ENCODE measurements at places on chromosomes 4 and X.
A peak's percentile ranks its signal among the peaks of the same experiment; 100 is the strongest.

GRCh38 chr4:84856468-84857049, 109.9 kb downstream of the WDFY3 start:
- DNase-seq = no peak

GRCh38 chr4:153651116-153651515, 33.0 kb upstream of the TLR2 start:
- DNase-seq = no peak

DNA sequence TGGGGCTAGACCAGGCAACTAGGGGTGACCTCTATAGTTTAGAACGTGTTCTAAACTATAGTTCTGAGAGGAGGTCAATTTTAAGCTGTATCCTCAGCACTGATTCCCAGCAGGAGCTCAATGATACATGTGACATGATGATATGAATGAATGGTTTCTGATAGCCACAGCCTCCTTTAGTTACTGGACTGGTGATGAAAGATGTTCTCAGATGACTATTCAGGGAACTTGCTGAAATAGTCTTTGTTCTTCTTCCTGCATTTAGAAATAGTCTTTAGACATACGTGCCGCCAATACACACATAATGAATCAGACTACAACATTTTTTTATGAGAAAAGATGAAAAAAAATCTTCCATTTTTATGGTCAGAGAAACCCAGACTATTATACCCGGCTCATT, 116.3 kb upstream of the TMEM150C start:
- DNase-seq = peak; percentile 36

DNA sequence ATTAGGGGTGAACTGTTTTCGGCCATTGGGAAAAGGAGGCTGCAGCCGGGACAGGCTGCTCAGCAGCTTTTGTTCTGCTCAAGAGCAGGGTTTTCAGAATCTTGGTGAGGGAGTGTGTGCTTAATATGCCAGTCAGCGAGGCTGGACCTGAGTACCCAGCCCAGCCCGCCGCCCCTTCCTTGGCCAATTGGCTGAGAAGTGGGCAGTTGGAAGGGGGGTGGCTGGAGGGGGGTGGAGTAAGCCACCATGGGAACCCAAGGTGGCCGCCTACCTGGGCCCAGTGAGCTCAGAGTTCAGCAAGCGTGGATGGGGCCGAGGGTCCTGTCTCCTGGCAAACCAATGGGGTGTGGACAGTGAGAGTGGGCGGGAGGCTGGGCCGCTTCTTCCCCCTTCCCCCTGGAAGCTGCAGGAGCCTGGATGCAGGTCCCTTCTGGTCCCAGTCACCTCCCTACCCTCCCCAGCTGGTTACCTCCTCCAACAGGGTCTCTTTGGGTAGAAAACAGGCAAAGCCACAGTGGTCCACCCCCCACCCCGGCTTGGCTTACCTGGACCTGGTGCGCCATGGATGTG, 52.5 kb downstream of the SORCS2 start:
- DNase-seq = no peak

DNA sequence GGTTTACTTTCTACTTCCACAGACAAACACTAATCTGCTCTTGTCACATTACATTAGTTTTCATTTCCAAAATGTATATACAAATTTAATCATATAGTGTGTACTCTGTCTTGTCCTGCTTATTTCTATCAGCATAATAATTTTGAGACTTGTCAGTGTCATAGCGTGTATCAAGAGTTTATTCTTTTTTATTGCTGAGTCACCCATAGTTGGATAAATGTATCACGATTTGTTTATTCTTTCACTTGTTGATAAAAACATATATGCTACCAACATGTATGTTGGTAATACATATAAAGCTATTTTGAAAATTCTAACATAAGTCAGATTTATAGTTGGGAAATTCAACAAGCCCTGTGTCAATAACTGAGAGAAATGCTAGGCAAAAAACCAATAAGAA, 261.2 kb downstream of the TRAM1L1 start:
- no peak for DNase-seq

DNA sequence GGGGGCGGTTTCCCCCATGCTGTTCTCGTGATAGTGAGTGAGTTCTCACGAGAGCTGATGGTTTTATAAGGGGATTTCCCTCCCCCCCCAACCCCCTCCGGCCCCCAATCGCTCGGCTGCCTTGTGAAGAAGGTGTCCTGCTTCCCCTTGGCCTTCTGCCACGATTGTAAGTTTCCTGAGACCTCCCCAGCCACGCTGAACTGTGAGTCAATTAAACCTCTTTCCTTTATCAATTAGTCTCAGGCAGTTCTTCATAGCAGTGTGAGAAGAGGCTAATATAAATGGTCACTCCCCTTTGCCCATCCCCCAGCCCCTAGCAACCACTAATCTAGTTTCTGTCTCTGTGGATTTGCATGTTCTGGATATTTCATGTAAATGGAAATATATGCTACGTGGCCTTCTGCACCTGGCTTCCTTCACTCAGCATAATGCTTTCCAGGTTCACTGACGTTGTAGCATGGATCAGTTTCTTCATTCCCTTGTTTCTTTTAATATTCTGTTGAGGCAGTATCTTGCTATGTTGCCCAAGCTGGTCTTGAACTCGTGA, 16.4 kb downstream of the GPR143 start:
- no peak for DNase-seq

GRCh38 chr4:170803492-170803891, 713.7 kb upstream of the AADAT start:
- DNase-seq = no peak

GRCh38 chr4:166088576-166088975, 215.5 kb downstream of the TLL1 start:
- DNase-seq = no peak

DNA sequence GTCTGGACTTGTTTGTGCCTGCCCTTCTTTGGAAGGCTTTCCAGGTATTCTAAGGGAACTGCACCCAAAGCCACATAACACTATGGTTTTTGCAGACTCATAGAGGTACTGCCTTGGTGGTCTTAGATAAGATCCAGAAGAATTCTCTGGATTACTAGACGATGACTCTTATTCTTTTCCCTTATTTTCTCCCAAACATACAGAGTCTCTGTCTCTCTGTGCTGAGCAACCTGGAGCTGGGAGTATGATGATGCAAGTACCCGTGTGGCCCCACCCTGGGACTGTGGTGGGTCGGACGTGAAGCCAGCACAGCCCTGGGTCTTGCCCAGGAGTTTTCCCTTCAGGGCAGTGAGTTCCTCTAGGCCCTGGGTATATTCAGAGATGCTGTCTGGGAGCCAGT, 1342.4 kb upstream of the TENM3 start:
- no peak for DNase-seq

DNA sequence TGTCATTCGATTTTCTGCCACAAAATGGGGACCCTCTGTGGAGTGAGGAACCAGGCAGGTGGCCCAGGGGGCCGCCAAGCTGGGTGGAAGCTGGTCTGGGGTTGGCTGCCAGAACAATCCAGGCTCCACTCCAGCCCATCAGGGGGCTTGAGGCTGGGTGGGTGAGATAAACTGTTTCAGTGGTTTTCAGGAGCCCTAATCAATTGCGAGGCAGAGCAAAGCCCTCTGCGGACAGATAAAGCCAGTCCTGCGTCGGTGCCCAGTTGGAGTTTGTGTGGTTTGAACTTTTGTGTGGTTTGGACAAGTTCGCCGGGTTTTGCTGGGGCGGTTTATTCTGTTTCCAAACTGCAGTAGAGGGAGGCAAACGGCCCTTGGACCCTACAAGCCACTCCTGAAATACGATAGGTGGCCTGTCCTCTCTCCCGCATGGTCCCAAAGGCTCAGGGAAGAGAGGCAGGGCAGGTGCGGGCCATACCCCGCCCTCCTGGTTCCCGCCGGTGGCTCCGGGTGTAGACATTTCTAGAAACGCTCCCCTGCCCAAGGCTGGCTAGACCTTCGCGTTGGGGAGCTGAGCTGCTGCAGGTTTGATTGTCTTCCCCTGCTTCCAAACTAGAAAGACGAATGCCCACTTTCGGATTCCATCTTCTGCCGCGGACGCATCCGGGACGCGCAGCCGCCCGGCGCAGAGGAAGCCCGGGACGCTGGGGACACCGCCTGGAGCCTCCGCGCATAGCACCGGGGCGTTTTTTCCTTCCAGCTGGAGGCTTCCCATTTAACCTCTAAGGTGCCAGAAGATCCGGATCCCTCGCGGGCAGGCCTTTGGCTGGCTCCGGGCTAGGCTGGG, 169.0 kb upstream of the BCOR start:
- DNase-seq = peak; percentile 82

- DNase-seq = peak; percentile 45
Measured at GRCh38 chrX:68261060-68261672, 172.1 kb downstream of the OPHN1 start.

GRCh38 chrX:50442426-50443116, 28.1 kb downstream of the DGKK start:
- DNase-seq = no peak

DNA sequence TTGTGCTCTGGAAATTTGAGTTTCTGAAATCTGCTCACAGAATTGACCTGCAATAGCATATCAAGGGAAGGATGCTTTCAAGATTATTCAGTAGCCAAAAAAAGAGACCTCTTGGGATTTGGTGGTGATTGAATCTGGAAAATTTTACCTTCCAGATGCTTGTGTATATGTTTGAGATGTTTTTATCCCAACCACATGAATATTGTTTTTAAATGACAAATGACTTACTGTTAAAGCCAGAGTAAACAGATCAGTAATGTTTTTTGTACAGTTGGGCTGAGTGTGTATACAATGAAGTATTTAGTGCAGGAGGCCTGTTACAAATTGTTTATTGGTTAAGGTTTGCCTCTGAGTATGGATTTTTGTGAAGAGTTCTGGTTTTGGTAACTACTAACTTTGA, 126.5 kb downstream of the CBR4 start:
- DNase-seq = peak; percentile 48

- no peak for DNase-seq
Measured at GRCh38 chr4:54643958-54644751, 13.6 kb upstream of the KIT start.

GRCh38 chr4:173170182-173170778, 1.7 kb downstream of the GALNT7 start:
- DNase-seq = no peak

- DNase-seq = no peak
Measured at GRCh38 chr4:8723222-8723980, 130.8 kb downstream of the CPZ start.

DNA sequence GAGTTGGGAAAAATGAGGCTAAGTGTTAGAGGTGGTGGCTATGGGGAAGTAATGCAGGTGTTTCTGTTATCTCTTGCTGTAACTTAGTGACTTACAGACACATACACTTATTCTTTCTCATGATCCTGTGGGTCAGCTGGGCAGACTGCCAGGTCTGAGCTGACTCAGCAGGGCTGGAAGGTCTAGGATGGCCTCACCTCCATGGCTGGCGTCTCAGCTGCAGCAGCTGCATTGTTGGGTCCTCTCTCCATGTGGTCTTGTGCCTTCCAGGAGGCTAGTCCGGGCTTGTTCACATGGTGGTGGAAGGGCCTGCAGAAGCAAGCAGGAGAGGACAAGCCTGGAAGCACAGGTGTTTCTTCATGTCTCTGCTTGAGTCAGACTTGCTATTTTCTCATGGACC, 172.7 kb downstream of the NHS start:
- peak; percentile 75 for DNase-seq
